ENCODE measurements at places on chromosomes 13 and 19.

- DNase-seq, result no peak
Observed at GRCh38 chr13:97308735-97309429, 86.7 kb downstream of the MBNL2 start.

GRCh38 chr13:55199134-55199533 is 1941.6 kb upstream of the PRR20A start:
- peak; percentile 14 for DNase-seq

DNA sequence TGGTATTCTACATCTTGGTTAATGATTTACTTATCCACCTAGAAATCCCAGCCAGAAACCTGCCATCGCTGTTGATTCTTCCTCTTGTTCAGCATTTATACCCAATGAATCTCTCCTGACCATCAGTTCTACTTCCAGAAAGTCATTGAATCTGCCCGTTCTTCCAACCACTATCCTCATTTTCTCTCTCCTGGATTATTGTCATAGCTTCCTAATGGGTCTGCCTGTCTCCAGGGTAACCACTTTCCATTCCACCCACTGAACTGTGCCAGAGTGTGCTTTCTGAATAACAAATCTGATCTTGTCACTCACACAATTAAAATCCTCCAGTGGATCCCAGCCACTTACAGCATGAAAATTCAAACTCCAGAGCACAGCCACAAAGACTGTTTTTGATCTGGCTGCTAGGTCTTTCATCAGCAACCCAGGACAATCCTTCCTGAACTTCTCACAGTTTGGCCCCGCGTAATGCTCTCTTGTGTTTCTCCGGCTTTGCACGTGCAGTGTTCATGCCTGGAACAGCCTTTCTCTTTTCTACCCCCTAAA is 330.6 kb downstream of the SPRY2 start:
- no peak for DNase-seq

DNA sequence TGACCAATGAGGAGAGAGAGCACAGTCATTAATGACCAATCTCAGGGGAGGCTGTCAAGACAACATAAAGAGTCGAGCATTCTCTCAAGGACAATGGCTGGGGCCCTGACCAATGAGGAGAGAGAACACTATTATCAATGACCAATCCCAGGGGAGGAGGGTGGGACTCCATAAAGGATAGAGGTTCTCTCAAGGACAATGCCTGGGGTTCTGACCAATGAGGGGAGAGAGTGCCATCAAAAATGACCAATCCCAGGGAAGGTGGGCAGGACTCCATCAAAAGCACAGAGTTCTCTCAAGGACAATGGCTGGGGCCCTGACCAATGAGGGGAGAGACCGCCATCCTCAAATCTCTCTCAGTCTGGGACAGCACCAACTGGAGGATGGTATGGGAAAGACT is 3.3 kb upstream of the KLK11 start:
- no peak for DNase-seq

GRCh38 chr13:79846386-79846785 is 365.4 kb downstream of the NDFIP2 start:
- DNase-seq, result peak; percentile 46

- no peak for DNase-seq
Observed at GRCh38 chr19:13957051-13957450, 4.7 kb downstream of the DCAF15 start.

GRCh38 chr13:25179011-25179410 is 6.9 kb upstream of the AMER2 start:
- DNase-seq, result no peak

GRCh38 chr19:15404780-15405211 is 14.0 kb downstream of the AKAP8L start:
- DNase-seq, result no peak

GRCh38 chr13:109945206-109945960 is 159.0 kb upstream of the IRS2 start:
- no peak for DNase-seq

- no peak for DNase-seq
Observed at GRCh38 chr13:75547917-75548316, 1.7 kb upstream of the UCHL3 start.

DNA sequence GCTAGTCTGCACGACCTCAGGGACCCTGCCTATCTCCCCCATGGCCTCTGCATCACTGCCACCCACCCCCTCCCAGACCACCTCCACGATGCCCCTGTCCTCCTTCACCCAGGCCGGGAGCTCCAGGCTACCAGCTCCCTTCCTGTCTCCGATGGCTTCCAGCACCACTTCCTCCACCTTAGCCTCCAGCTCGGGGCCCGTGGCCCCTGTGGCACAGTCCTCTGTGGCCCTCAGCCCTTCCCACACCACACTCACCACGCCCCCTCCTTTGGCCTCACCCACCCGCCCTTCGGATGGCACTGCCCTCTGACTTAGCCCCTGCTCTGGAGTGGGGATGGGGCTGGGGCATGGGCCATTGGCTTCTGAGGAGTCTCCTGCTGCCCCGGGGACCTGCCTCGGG is 7.2 kb downstream of the PALM3 start:
- DNase-seq, result no peak

DNA sequence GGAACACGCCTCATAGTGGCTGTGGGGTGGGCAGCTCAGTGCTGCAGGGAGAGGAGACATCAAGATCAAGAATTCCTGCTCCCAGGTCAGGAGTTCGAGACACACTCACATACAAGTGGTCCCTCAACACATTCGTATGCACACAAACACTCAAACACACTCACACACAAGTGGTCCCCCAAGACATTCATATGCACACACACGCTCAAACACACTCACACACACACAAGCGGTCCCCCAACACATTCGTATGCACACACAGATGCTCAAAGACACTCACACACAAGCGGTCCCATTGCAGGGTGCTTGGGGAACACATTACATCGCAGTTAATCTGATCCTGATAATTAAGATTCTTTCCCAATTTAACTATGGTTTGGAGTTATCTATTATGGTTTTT is 28.2 kb downstream of the FCGBP start:
- no peak for DNase-seq

DNA sequence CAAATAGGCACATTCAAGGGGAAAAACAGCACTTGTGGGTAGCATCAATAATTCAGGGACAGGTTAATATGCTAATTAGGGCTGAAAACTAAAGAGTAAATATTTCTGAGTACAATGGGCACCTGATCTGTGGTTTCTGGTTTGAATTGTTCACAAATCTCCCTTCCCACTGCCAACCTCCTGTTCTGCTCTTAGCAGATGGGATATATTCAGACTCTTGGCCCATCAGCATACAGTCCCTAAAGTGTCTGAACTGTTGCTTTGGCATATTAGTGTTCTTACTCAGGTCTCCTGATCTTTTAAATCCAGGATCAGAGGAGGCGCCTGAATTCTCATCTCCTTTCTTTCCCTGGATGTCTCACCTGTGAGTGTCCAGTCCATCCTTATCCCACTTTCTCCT is 8.2 kb upstream of the LRCH1 start:
- no peak for DNase-seq

DNA sequence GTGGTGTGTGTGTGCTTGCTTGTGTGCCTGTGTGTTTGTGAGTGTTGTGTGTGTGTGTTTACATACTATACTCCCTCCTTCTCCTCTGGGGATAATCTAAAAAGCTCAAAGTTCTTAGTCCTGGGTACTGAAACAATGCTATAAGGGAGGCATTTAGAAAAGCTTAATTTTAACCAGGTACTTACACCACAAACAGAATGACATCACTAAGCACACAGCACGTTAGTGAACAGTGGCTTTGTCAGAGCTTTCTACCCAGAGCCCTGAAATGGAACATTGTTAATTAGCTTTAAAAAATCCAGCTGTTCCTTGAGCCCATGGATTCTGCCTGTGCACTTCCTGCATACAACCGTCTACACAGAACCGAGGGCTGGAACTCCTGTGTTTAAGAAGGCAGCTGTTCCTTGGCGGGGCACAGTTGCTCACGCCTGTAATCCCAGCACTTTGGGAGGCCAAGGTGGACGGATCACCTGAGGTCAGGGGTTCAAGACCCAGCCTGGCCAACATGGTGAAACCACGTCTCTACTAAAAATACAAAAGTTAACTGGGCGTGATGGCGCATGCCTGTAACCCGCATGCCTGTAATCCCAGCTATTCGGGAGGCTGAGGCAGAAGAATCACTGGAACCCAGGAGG is 69.6 kb upstream of the RNF113B start:
- no peak for DNase-seq

DNA sequence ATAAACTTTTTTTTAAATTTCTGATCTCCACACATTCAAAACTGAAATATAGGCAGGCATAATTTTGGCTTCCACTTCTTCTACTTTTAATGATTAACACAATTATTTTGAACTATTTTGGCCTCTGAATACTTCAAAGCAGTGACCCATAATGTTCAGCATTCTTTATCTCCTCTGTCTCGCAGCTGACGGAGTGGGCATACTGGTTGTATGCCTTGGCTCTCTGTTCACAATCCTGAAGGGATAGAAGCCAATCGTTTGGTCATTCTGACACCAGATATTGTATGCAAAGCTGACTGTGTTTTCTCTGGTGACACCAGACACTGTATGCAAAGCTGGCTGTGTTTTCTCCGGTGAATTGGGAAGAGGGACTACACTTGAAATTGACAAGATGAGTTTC is 833.0 kb downstream of the EFNB2 start:
- no peak for DNase-seq

DNA sequence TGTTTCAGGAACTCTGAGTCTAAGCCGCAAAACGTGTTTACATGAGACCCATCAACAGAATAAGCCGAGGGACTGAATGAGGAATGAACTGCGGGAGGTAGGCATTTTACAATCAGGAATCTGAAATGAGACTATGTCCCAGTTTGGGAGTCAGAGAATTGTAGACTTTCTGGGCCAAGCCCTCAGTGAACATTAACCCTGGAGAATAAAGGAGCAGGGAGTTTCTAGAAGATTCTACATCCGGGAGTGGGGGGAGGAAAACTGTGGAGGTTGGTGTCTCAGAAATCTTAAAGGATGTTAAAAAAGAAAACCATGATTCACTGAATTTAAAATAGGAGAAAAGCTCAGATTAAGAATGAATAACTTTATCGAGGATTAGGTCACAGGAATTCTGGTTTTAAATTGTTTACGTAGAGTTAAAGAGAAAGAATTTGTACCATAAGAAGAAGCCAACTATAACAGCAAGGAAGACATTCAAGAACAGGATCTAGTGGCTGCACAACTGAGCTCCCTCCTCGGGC is 18.5 kb downstream of the RFX2 start:
- no peak for DNase-seq

DNA sequence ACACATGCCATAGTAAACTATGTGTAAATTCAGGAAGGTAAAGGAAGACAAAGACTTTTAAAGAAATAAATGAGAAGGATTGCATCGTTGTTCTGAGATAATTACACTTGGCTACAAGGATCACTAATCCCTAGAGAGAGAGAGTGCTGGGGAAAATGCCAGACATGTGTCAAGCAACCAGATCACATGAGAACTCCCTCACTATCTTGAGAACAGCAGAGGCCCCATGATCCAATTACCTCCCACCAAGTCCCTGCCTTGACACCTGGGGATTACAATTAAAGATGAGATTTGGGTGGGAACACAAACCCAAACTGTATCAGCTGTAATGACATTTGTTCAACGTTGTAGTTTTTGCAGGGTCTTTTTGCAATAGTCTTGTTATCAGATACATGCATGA is 1600.9 kb upstream of the MIR17HG start:
- DNase-seq, result peak; percentile 49

GRCh38 chr13:78258304-78258703 is 339.7 kb upstream of the EDNRB start:
- no peak for DNase-seq

DNA sequence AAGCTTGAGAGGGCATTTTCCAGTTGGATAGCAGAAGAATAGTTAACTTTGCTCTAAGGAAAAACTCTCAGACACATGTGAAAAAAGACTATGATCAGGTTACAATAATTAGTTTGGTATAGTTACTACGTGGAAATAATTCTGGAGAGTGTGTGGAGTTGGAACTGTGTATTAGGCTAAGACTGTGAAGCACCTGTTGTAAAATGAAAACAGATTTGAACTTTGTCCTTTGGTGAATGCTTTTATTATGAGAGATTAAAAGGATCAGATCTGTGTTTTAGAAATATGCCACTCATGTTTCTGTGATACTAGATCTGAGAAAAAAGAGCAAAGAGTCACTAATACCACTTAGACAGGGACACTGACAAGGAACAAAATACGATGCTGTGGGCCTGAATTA is 807.5 kb upstream of the ATXN8OS start:
- no peak for DNase-seq

DNA sequence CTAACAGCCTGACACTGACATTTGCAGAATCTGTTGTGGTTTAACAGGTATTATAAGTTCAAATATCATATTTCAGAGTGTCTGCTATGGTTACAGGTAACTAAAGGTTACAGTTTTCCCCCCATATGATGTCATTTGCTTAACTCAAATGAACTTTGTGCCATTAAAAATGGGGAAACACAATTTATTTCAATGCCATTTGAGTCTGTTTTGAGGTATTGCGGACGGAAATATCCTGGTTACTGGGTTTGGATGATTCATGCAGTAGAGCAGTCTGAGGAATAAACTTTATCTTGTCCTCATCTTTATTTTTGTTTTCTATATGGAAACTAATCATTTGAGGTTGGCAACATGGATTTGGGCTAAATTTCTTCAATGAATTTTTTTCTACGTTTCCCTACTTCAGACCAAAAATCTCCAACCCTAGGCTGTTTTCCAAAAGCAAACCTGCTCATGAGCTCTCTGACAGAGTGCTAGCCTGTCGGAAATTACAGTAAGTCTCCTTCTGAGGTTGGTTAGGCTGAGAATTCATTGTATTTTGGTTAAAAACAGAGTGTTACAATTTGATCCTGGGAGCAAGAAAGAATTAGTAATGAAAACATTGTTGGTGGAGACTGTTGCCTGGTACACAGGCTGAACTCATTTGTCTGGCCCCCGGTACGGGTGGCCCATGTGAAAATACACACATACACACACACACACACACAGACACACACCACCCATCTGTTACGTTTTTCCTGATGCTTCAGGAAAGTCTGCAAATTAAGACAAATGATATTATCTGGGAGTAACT is 66.1 kb downstream of the AKAP11 start:
- no peak for DNase-seq

DNA sequence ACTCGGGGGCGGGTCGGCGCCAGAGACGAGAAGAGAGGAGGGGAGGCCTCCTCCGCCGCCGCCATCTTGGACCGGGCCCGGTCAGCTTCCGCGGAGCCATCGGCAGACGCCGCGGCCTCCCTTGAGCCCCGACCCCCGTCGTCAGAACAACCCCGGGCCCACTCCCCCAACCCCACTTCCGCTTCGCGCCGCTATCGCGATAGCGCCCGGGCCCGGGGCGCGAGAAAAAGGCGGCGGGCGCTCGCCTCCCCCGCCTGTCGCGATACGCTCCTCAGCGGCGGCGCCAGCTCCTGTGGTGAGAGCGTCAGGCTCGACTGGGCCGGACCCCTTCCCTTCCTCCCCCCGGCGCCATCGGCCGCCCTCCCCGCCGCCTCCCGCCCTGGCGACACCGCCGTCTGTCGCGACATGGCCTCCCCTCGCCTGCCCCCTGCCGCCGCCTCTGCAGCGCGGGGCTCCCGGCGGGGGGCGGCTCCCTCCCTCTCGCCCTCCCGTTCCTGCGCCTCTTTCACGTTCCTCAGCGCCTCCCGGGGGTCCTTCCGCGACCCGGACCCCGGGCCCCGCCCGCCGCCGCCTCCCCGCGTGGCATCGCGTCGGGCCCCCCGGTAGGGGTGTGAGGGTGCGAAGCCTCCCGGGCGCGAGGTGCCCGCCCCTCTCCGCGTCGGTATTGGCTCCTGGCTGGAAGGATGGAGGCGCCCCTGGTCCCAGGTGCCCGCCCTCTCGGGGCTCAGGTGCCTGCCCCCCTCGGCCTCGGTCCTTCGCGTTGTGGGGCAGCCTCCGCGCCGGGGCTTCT is at the start of gene CNOT3:
TSS of gene CNOT3 (plus strand) at position 64 of the 790 bp plus-strand sequence. CDS start 5,217 bp downstream, outside the sequence.
- peak; percentile 49 for DNase-seq
